NCI-H345 (cell line): ENCODE measurements at places on chromosomes 1 and 21.

GRCh38 chr1:79128722-79129121 is 122.2 kb upstream of the ADGRL4 start:
- no peak for DNase-seq

GRCh38 chr1:211473823-211474222 is 18.1 kb downstream of the RD3 start:
- no peak for DNase-seq

GRCh38 chr1:95117207-95118066 is at the start of gene TLCD4:
Gene TLCD4 (plus strand): TSS chr1:95117355. CDS start chr1:95143902, 26,547 bp downstream.
- peak; percentile 63 for DNase-seq

- DNase-seq, result no peak
These were observed 214.5 kb downstream of the RGS7 start for GRCh38 chr1:241142493-241142892.

DNA sequence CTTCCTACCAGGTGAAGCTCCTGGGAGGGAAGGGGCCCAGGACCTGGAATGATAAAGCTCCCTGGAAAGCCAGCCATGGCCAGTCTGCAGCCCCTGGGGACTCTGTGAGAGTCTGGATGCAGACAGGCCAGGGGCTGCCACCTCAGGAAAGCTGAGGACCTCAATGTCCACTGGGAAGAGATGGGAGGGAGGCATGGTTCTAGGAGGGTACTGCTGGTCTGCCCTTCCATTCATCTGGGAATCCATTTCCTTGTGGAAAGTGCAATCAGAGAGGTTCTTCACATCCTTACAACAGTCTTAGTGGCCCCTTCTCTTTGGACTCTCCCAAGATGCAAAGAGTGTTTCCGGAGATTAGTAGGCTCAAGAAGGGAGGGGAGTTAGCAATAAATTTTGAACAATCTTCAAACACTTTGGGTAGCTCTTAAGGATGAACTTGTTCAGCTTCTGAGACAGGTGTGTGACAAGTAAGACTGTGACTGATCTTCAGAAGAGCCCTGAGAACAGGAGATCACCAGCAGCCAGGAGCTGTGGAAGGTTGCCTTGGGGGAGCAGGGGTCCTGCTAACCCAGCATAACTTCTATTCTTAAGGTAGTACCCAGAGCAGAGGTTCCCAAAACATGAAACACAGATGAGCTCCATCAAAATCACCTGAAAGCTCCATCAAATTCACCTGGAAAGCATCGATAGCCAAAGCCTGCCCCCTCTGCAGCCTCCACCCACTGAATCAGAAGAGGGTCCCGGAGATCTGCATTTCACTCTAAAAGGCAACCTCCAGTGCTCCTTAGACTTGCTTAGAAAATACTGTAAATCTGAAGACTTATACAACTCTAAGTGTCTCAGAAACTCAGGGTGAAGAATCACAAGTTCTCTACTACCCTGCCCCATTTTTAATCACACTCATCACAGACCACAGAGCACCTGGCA is 616 bp upstream of the LAX1 start:
- no peak for DNase-seq

DNA sequence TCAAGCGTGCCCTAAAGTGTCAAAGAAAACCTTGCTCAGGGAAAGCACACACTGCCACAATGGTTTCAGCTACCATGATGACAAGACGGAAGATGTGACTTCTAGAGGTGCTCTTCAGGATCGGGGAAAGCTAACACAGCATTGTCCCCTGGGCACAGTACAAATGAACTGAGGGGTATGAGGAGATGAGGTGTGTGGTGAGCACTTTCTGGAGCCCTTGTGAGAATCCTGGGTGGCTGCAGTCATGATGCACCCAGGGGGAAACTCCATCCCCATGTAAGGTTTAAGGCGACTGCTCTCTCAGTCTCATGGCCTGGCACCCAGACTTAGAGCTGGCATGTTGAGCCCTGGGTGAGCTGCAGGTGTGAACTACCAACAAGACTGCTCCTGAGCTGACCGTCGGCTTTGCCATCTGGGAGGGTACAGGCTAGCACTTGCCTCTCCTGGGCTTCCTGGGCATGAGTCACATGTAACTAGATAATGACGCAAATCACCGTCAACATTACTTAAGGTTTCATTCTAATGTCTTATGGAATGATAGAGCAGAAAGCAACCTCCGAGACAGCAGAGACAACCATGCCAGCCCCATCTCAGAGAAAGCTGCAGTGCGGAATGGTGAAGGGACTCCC is 144.6 kb downstream of the CLIC6 start:
- DNase-seq, result no peak

DNA sequence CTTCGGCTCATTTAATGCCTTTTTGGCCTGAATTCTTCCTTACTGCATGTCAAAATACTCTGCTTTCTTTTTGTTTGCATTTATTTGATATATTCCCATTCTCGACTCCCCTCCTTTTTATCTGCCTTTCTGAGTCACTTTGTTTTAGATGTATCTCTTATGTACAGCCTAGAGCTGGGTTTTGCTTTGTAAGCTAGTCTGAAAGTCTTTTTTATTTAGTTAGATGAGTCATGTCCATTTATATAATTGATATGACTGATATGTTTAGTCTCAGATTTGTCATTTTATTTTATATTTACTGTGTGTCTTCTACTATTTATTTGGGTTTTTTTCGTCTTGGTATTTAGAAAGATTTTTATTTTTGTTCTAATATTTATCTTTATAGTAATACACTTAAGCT is 33.6 kb upstream of the GNG5 start:
- DNase-seq, result no peak

GRCh38 chr1:150015651-150016131 is 5.2 kb upstream of the OTUD7B start:
- DNase-seq, result no peak
